Brain microvascular endothelial cell (primary cell): ENCODE measurements at places on chromosomes 12 and 14.

GRCh38 chr12:91256411-91256810 lies 73.8 kb upstream of the DCN start:
- DNase-seq: no peak

GRCh38 chr12:53192531-53193021 lies 11.9 kb upstream of the CSAD start:
- DNase-seq: no peak

- no peak for DNase-seq
Observed at GRCh38 chr12:130880411-130880885, 8.6 kb downstream of the RAN start.

- DNase-seq: peak; percentile 78
Observed at GRCh38 chr12:60266381-60266852, 670.6 kb downstream of the SLC16A7 start.
